ENCODE measurements at places on chromosomes 11 and 22.
A peak's percentile ranks its signal among the peaks of the same experiment; 100 is the strongest.

- no peak for DNase-seq
These were observed 36.4 kb downstream of the RAB30 start for GRCh38 chr11:83035070-83035854.

DNA sequence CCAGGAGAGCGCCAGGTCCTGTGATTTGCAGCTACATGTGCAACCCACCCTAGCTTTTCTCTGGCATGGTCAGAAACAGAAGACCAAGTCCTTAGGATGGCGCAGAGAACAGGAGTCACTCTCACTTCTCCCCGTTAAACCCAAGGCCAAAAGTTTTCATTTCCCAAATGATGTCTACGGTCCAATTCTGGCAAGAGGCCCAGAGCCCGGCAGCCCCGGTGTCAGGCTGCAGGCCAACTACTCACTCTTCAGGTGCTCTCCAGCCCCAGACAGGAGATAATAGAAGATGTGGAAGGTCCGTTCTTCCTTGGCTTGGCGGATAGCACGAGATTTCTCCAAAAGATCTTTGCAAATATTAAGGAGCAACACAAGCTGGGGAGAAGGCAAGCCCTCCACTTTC is 67.2 kb downstream of the MYH9 start:
- no peak for DNase-seq

DNA sequence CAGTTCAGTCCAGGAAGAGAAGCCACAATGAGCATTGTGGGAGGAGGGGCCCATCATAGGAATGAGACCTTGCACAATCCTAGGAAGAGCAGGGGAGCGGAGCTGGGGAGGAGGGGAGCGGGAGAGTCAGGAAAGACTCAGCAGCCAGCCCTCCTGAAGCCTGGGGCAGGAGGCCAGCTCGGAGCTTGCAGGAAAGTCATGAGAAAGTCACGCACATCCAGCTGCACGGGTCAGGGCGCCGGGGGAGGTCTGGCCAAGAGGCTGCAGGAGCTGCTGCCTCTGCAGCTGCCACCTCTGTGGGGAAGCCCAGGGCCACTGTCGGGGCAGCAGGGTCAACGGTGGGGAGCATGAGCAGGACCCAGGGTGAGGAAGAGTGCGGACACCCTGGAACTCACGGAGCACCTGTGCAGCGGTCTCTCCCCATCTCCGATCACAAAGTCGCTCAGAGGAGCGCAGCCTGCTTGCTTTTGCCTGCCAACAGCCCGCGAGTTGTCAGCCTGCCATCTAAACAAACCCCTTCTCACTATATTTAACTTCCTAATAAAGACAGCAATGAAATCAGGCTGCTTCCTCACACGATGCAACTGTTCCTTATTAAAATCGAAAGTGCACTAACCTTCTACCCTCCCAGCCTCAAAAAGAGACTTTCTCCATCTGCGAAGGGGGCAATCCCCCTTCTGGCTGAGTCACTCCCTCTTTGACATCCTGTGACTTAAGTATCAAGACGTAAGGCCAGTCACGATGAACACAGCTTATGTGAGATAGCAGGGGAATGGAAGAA is 52.9 kb upstream of the RTL6 start:
- peak; percentile 58 for DNase-seq

- DNase-seq: no peak
These were observed 18.5 kb downstream of the MPPED2 start for GRCh38 chr11:30567644-30568043.

DNA sequence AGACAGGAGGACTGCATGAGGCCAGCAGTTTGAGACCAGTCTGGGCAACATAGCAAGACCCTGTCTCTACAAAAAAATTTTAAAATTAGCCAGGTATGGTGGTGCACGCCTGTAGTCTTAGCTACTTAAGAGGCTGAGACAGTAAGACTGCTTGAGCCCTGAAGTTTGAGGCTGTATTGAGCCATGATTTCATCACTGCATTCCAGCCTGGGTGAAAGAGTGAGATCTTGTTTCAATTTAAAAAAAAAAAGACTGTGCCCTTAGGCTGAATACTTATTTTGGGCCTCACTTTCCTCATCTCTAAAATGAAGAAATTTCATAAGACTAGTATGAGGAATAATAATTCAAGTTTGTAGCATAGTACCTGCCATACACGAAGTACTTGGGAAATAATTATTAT is 6.9 kb downstream of the AQP11 start:
- DNase-seq: no peak

DNA sequence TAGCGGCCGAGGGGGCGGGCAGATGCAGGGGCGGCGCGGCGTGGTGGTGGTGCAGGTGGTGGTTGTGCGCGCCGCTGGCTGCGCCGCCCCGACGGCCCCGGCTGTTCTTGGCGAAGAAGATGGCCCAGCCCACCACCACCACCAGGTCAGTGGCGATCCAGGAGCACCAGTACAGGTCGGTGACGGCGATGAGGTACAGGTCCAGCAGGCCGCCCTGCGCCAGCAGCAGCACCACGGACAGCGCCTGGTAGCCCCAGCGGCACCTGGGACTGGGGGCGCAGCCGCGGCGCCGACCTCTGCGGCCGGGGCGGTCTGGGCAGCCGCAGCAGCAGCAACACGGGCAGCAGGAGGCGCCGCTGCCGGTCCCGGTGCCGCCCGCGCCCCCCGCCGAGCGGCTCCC is 879 bp downstream of the TMEM121B start:
- peak; percentile 82 for DNase-seq

GRCh38 chr11:134425816-134426536 is 13.9 kb upstream of the B3GAT1 start:
- no peak for DNase-seq

- peak; percentile 33 for DNase-seq
These were observed 84.0 kb upstream of the AKIP1 start for GRCh38 chr11:8826901-8827560.

- no peak for DNase-seq
These were observed 5.5 kb downstream of the PKNOX2 start for GRCh38 chr11:125170001-125170509.

- DNase-seq: no peak
These were observed 29.8 kb downstream of the SGSM3 start for GRCh38 chr22:40400159-40400558.

GRCh38 chr22:23267226-23268043 is 87.1 kb downstream of the BCR start:
- no peak for DNase-seq

DNA sequence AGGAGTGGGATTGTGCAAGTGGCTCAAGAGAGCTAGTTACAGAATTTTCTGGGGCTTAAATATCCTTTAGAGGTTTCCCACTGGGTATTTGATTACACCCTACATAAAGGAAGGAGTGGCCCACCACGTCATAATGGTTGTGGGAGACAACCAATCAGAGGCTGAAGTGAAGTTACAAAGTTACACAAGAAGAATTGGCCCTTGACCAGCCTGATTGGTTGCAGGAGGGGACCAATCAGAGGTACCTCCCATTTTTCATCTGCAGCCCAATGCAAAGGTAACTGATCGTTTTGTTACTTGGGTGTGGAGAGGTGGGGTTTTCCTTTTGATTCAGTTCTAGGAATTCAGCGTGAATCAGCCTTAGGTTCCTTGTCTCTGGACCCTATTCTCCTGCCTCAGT is 430.5 kb upstream of the FAT3 start:
- DNase-seq: no peak

- no peak for DNase-seq
These were observed 27.2 kb upstream of the KCNJ11 start for GRCh38 chr11:17415523-17416104.

DNA sequence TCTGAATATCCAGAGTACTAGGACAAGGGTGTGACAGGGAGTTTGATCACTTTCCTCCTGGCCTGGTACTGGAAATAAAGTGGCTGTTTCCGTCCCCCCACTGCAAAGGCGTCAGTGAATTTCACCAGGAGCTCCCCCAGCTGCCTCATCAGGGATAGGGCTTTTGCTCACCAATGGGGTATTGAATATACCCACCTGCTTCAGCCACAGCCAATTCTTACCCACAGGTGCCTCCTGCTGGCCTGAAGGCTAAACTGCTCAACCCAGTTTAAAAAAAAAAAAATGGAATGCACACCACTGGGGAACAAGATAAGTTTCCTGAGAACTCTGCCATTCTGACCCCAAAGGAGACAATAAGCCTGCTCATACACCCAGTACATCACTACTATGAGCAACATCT is 65.3 kb upstream of the MS4A8 start:
- DNase-seq: no peak

- peak; percentile 71 for DNase-seq
These were observed 592 bp upstream of the CTSC start for GRCh38 chr11:88337987-88338668.

GRCh38 chr11:61173456-61173855 is 12.2 kb upstream of the VPS37C start:
- DNase-seq: no peak

GRCh38 chr22:29703569-29704195 is 16.1 kb upstream of the CABP7 start:
- no peak for DNase-seq

Data from activated CD8-positive, alpha-beta memory T cell treated with anti-CD3 and anti-CD28 coated beads for 24 hours (primary cell).